ENCODE measurements at places on chromosomes 1 and 21. TPM values are rescaled to one million over a fixed set of nuclear protein-coding genes. Genes with fewer than 3 reads are reported as not detected.

The CHIA gene
- not detected for polyA plus RNA-seq

DNA sequence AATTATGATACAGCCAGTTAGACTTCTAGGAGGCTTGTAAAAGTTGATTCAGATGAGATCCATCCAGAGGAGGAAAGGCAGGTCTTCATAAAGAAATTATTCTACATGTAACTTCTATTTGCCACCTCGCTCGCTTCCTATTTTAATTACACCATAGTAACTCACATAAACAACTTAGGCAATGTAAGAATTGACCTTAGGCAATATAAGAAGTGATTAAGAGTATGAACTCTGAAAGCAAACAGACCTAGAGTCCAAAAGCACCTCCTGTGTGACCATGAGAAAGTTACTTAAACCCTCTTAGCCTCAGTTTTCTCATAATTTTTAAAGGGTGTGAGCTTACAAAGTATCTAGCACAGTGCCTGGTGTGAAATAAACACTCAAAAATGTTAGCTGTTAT is 192.7 kb upstream of the NFIA start:
- no peak for DNase-seq

DNA sequence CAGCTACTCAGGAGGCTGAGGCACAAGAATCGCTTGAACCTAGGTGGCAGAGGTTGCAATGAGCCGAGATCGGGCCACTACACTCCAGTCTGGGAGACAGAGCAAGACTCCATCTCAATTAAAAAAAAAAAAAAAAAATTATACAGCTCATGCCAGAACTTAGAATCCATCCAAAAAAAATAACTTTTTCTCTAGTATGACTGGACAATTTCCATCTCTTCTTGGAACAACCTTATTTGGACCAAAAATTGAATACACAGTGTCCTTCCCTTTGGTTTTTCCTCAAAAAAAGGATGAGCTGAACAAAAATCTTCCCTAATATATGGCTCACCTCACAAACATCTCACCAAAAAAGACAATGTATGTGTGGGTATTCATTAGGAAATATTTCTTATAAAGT is 73.7 kb downstream of the TOR3A start:
- no peak for DNase-seq

DNA sequence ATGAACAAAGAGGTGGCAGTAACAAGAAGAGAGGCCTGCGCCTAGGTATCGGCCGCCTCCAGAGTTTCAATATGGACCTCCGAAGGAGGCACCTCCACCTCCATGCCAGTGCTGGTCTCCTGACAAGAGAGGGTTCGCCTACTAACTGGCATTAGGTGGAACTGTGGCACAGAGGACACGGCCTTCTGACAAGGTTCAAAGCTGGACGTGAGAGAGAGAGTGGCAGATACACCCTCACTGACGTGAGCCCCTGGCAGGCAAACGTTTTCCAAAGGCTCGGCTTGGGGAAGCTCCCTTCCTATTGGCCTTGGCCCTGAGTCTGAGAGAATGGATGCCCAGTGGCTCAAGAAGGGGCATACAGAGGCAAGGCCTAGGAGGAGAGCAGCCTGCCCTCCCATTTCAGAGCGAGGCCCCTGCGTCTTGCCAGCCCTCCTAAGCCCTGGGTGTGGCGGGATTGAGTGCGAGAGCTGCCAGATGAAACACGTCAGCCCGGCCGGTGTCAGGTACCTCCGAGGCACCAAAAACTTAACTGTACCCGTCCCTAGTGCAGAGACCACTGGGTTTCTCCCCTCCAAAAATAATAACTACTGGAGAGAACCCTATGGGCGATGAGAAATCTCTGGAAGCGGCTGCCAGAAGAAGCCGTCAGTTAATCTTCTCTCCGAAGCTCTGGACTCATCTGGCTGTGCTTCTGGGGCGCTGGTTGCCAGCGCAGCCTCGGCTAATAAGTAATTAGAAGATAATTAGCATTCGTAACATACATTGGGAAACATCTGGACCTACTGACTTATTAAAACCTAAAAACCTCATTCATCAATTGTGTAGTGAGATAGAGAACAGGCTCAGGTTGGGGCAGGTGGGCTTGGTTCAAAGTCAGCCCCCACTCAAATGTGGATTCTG is 283.6 kb downstream of the NPHP4 start:
- no peak for DNase-seq

The IFI16 gene
- 223 TPM for polyA plus RNA-seq
